ENCODE measurements at places on chromosomes 3 and 15.
A peak's percentile ranks its signal among the peaks of the same experiment; 100 is the strongest.

DNA sequence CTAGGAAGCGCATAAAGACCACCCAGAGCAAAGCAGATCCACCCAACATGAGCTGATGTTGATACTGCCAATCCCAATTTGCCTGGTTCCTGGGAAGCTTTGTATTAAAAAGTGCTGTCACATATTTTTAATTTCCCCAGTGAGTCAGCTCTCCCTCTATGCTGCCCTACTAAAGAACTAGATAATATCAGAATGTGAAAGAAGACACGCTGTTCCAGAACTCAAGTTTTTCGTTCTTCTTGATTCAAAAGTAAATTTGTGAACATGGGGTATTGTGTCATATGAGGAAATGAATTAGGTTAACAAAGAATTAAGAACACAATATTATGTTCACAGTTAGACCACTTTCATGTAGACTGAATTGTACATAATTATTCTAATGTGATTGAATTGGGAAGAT is 734.2 kb upstream of the ALCAM start:
- DNase-seq, result no peak

GRCh38 chr3:36192901-36193300 is 187.4 kb upstream of the STAC start:
- no peak for DNase-seq

DNA sequence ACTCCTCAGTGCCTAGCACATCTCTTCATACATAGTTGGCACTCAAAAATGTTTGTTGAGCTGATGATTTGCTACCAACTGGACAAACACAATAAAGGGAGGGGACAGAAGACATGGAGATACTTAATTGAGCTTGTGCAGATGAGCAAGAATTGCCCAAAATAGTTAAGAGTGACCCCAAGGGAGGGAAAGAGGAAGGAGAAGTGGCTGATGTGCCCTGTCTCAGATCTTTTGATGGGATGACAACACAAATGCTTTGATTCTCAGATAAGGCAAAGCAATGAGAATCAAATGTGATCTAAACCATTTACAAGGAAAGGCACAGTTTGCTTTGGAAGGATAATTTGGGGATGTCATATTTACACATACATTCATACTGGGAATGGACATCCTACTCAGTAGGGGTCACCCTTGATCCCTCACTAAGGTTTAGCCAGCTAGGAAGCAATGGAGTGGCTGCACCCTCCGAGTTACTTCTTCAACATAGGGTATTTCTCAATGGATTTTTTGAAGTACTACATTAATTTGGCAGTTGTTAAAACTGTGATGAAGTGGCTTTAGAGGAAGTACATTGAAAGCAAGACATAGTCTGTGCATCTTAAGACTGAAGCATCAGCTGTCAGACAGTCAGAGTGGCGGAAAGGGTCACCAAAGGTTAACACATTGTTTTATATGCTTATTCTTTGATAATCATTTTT is 21.9 kb upstream of the SSR3 start:
- DNase-seq, result peak; percentile 40

DNA sequence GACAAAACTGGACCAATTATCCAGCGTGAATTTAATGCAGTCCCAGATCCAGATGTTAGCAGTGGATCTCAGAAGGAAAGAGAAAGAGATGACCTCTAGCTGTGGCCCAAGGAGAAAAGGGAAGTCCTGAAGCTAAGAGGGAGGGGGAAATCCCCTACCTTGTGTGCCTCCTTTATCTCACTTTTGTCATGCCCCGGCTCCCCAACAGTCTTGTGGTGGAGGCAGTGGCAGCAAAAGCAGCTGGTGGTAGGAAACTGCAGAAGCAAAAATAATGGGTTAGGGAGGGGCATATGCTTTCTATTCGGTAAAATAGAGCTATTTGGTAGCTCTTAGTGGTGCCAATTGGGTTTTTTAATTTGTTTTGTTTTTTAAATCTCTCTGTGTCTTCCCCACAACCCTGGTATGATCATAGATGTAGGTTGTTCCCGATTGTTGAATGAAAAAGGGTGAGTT is 56.5 kb downstream of the MCTP2 start:
- peak; percentile 78 for DNase-seq

DNA sequence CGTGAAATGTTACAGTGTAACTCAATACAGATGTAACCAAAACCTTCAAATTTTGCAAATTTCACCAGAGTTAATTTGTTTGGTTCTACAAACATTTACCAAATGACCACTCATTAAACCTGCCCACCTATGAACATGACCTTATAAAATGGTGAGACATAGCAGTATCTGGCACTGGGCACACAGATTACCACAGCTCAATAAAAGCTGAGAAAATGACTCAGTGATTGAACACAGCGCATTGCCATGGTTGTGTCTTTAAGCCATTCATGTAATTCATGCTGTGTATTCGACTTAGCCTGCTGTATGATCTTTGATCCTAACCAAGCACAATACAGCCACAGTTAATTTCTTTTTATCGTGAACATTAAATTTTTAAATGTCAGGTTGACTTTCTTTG is 11.3 kb downstream of the PPARG start:
- no peak for DNase-seq

- no peak for DNase-seq
Observed at GRCh38 chr15:41483115-41483514, 10.6 kb upstream of the ITPKA start.

GRCh38 chr3:152050903-152051302 is 177.5 kb downstream of the SUCNR1 start:
- DNase-seq, result peak; percentile 4

DNA sequence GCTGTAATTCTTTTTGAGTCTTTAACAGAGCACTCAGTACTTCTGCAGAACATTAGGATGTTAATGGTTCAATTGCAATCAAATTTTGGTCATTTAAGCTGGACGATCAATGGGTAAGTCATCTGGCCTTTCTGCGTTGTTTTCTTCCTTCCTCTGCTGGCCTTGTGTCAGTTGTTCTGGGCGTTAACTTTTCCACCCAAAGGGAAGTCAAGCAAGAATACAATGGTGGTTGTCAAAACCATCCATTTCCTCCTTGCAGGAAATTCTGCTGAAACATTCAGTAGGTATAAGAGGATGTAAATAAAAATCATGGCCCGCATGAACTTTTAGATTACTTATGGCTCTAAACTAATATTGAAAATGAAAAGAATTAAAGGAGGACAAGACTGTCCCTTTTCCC is 584.0 kb downstream of the GRM7 start:
- no peak for DNase-seq

DNA sequence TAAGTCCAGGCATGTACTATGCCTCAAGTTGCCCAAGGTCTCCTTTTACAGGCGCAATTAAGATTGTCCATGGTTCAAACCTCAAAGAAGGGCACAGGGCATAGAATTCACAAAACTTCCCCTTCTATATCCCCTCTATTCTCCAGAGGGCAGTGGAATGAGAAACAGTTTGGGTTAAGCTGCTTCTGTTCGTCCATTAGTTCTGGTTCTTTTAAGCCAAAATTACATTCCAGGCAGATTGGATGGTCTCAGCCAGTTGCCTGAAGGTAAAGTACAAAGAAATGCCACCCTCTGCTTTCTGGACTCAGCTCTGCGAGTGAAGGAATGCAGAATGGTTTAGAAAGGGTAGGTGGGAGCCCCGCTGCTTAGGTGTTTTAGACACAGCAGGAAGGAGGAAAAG is 200.7 kb downstream of the GREM1 start:
- no peak for DNase-seq

GRCh38 chr3:129184396-129184657 is 631 bp upstream of the CNBP start:
- DNase-seq, result peak; percentile 56

DNA sequence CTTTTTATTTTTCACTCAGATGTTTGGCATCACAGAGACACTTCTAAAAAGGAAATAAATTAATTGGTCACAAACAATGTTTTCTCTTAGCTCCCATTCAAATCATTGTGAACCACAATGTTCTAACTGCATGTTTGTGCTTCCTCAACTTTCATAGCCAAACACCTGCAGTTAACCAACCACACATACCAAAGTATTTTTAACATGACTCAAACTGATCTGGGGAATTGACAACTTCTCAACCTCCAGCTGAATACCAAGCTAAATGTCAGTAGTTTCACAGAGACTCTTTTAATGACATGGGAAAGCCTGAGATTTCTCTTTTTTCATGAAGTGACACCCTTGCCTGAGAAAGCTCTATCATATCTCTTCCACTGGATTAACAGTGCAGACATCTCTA is 217.9 kb upstream of the MME start:
- DNase-seq, result no peak

GRCh38 chr3:16836505-16837237 is 48.1 kb upstream of the PLCL2 start:
- DNase-seq, result no peak

GRCh38 chr15:71627604-71628003 is 182.8 kb upstream of the NR2E3 start:
- DNase-seq, result no peak

- no peak for DNase-seq
Observed at GRCh38 chr3:13549623-13550422, 898 bp downstream of the FBLN2 start.

DNA sequence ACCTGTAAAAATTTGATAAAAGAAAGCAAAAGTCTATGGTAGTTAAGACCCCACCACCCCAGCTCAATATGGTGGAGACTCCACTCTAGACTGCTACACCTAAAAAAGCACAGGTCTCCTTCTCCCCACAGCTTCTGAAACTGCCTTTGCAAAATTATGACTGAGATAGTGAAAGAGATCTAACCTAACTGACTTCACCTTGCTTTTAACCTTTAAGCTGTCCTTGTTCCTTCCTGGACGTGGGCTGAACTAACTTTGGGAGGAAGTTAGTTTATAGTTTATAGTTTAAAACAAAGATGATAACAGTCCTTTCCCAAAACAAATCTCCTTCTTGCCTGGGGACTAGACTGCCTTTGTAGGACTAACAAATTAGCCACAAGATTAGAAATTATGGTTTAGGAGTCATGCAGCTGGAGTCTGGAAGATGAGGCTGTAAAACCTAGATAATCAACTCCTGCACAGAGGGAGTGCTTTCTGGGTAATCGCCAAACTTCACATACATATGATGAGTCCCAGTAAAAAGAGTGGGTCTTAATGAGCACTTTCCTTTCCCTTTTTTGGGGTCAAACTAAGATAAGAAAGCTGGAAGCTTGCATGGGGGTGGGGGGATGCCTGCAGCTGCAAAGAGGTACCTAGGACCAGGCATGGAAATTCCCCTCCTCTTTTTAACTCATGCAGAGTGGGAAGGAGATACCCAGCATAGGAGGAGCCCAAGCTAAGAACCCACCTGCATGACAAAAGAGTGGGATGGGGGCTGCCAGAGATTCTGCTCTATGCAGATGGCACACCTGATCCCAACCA is 17.5 kb downstream of the CCR8 start:
- no peak for DNase-seq

GRCh38 chr3:46695962-46696894 is 2.7 kb upstream of the ALS2CL start:
- peak; percentile 48 for DNase-seq

- DNase-seq, result no peak
Observed at GRCh38 chr15:92929002-92929401, 28.9 kb downstream of the CHD2 start.

DNA sequence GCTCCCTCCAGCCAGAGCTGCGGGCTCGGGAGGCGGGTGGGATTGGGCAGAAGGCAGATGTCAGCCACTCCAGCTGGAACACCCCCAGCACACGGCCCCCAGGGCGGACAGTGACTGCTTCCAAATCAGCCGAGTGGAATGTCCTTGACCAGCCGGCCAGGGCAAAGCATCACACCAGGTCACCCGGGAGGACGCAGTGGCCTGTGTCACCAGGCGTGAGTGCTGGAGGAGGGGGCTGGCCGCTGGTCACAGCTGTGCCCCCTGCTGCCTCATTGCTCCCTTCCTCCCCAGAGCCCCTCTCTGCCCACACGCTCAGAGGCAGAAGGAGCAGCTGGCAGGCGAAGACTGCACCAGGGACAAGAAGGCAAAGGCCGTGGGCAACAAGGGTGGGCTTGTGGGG is 33.5 kb downstream of the NTRK3 start:
- no peak for DNase-seq

DNA sequence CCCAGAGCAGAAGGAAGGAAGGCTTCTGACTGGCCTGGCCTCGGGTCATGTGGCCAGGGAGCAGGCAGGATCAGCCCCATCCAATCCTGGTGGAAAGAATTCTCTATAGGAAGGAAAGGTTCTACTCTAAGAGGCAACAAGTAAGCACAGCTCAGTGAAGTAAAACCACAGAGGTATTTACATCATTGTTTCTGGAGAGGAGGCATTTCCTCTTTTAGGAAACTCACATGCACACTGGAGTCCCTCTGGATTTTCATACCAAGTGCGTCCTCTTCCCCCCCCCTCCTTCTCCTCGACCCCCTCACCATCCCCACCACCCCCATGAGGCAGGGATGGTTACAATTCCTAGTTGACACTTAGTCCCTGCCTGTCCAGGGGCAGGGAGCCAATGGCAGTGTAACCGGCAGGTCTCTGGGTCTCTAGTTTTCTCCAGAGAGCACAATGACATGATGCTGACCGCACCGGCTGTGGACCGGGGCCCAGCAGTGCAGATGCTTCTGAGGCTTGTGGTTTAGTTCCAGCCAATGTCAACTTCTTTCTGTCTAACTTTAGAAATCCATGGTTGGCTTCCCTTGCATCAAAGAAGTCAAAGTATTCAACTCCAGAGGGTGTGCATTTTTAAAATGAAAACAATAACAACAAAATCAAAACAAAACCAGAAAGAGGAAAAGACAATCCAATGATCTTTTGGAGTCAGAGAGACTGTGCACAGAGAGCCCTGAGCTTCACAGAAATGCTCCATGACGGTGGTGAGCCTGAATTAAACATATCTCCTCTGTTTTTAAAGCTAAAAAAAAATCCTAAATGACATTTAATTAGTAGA is 230.3 kb upstream of the TLE3 start:
- peak; percentile 43 for DNase-seq

- DNase-seq, result no peak
Observed at GRCh38 chr3:100915706-100916495, 77.3 kb downstream of the ABI3BP start.

DNA sequence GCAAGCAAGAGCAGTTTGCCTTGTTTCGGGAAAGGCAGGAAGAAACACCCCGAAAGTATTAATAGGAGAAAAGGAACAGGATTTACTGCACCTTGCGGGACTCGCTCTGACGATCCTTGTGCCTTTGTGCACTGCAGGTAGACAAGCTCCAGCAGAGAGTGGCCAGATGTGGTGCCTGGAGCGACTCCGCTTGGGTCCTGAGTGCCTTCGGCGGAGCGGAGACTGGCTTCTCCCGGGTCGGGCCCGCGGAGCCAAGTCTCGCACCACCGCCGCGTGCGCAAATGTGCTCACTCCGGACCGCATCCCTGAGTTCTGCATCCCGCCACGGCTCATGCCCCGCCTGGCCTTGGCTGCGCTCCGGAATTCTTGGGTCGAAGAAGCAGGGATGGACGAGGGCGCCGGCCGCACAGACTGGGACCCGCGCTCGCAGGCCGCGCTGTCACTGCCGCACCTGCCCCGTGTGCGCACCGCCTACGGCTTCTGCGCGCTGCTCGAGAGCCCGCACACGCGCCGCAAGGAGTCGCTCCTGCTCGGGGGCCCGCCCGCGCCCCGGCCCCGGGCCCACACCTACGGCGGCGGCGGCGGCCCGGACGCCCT is 769 bp downstream of the C2CD4A start:
- peak; percentile 40 for DNase-seq

DNA sequence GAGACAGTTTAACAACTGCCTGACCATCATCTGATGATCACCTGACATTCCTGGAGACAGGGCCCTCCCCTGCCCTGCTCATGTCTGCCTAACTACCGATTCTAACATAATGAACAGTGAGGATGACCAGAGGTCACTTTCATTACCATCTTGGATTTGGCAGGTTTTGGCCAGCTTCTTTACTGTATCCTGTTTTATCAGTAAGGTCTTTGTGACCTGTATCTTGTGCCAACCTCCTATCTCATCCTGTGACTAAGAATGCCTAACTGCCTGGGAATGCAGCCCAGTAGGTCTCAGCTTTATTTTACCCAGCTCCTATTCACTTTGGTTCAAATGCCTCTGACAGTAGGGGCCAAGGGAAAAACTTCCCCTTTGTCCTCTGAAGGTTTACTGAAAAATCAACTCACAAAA is 40.2 kb downstream of the METTL6 start:
- DNase-seq, result no peak

Measured in suppressor macrophage (primary cell).